ENCODE measurements at places on chromosomes 4 and X.

DNA sequence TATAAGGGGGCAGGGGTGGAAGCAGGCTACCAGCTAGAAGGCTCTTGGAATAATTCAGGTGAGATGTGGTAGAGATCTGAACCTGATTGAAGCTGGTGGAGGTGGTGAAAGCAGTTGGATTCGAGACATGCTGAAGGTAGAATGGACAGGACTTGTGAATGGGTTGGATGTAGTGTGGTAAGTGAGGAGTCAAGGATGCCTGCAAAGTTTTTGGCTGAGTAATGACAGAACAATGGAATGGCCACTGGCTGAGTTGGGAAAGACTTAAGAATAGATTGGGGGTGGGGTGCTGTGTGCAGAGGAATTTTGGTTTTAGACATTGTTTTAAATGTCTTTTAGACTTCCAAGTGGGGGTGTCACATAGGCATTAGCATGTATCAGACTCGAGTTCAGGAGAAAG, 33.5 kb downstream of the HPF1 start:
- no peak for DNase-seq

DNA sequence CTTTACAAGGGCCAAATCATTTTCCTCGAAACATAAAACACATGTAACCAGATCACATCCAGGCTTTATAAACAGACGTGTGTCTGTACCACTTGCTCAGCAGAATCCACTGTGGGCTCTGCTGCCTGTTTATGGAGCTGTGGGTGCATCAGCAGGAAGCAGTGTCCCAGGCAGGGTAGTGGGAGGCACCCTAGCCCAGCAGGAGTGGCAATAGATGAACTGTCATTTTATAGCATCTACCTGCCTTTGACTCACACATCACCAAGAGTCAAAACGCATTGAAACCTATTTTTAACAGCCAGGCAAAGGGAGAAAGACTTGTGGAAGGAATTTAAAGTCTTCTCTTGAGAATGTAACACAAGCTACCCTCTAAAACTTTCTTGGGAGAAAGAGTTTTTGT, 169.1 kb upstream of the TENM3 start:
- DNase-seq = no peak

GRCh38 chr4:89353514-89353913, 45.9 kb upstream of the GPRIN3 start:
- no peak for DNase-seq

GRCh38 chr4:13765539-13765938, 138.0 kb upstream of the BOD1L1 start:
- DNase-seq = no peak

GRCh38 chr4:164846566-164846965, 30.4 kb upstream of the APELA start:
- no peak for DNase-seq

DNA sequence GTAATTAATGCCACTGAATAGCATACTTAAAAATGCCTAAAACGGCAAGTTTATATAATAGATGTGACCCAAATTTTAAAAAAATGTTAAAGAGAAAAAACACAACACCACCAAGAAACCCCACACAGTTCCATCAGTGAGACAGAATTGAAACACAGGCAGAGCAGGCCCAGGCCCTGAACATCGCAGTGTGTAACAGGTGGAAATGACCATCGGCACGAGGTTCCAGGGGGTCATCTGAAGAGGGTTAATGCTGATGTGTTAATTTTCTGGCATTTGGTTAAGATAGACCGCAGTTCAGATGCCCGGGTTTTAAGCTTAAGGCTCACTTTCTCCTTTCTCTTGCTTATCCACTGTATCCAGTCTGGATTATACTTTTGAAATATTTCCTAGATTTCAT, 66.8 kb downstream of the ANAPC4 start:
- no peak for DNase-seq
